ENCODE measurements at places on chromosomes 1 and 21.

GRCh38 chr1:43936431-43937151 lies 3.0 kb downstream of the ARTN start:
- peak; percentile 14 for DNase-seq

- peak; percentile 83 for DNase-seq
Measured at GRCh38 chr1:151059109-151060006, at the start of gene CDC42SE1. TSS of gene CDC42SE1 (minus strand) at chr1:151059622. CDS start at chr1:151055730, 3,892 bp downstream.

DNA sequence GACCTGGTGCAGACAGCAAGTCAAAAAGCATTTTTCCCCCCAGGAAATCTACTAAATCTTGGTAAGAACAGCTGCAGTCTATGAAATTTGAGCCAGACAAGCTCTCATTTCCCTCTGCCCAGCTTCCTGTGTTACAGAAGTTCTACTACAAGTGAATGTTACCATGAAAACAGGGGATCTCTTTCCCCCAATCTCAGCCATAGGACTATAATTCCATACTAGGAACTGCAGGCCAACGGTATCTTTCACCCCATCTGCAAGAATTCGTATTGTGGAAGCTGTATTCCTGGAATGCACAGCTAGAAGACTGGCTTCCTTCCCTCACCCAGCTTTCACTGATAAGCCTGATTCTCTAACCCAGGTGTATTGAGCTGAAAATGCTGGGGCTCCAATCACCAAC lies 1655.4 kb downstream of the BRINP3 start:
- no peak for DNase-seq

DNA sequence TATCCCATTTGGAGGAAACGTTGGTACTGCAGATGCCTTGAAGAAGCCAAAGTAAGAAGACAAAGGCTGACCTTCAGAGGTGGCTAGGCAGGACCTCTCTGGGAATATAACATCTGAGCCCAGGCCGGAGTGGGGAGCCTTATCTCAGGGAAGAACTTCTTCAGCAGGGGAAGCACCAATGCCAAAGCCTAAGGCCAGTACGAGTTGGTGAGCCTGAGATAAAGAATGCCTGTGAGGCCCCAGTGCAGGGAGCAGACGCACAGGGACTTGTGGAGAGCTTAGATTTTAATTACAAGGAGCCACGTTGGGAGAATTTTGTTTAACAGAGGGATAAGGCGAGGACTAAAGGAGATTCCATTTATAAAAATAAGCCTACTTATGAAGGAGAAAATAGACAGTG lies 468.8 kb upstream of the RUNX1 start:
- DNase-seq = no peak

- peak; percentile 38 for DNase-seq
Measured at GRCh38 chr1:201011616-201012015, 11.9 kb downstream of the KIF21B start.

DNA sequence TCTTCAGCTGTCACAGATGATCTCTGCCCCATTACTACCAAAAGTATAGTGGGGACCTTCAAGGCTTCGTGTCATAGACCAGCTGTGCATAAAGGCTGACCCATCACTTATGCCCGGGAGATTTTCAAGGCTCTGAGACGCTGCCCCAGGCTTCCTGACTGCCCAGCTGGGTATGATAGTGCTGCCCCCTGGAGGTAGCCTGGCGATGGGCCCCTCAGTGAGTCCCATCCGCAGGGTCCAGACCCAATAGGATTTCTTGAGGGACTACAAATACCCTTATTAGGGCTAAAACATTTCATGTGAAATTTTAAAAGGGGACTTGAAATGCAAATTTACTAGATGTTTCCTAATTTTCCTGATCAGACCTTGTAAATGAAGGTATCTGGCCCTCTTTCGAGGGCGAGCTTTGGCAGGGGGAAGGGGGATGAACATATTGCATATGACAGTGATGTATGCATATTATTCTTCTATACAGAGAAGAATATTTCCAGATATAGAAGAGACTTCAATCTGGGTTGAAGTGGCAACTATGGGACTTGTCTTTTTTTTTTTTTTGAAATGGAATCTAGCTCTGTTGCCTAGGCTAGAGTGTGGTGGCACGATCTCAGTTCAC lies 11.7 kb upstream of the FCMR start:
- no peak for DNase-seq

- DNase-seq = peak; percentile 52
Measured at GRCh38 chr1:4825800-4826450, 171.5 kb downstream of the AJAP1 start.

- DNase-seq = no peak
Measured at GRCh38 chr1:27633298-27633610, 1.7 kb downstream of the FGR start.

Measured in NCI-H1417 (cell line).